ENCODE measurements at places on chromosomes 1 and 21. TPM values are rescaled to one million over a fixed set of nuclear protein-coding genes. Genes with fewer than 3 reads are reported as not detected.

- no peak overlapping the region for H3K4me3 ChIP-seq
- no peaks in the 10 kb centered on the region for H3K4me1 ChIP-seq
- no peak overlapping the region for H3K27ac ChIP-seq
- no peaks in the 10 kb centered on the region for H3K36me3 ChIP-seq
- DNase-seq, result peak; percentile 51
Observed at GRCh38 chr1:118928739-118929554, 59.2 kb downstream of the TBX15 start.

DNA sequence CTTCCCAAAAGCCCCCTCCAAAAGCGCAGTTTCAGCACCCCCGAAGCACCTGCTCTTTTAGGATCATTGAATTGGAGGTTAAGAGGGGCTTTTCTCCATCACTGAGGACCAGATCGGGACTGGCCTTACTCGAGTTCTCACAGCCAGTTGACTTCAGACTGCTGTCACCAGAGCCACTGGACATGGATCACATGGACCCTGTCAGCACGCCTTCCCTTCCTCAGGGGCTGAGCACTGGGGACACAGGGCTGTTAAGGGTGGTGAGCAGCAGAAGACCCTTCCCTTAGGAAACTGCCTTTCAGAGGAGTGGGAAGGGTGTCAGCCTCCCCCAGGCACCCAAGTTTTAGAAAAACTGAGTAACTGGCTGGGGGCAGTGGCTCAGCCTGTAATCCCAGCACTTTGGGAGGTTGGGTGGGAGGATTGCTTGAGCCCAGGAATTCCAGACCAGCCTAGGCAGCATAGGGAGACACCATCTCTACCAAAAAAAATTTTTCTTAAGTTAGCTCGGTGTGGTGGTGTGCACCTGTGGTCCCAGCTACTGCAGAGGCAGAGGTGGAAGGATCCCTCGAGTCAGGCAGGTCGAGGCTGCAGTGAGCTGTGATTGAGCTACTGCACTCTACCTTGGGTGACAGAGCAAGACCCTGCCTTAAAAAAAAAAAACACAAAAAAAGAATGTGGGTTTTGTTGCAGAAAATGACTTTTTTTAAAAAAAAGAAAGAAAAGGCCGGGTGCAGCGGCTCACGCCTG, 584 bp upstream of the FGR start:
- peaks cover 3% of the 10 kb centered on the region for H3K4me1 ChIP-seq
- peaks cover 19% of the 10 kb centered on the region for H3K27me3 ChIP-seq
- no peak for DNase-seq
- no peak overlapping the region for H3K4me3 ChIP-seq

DNA sequence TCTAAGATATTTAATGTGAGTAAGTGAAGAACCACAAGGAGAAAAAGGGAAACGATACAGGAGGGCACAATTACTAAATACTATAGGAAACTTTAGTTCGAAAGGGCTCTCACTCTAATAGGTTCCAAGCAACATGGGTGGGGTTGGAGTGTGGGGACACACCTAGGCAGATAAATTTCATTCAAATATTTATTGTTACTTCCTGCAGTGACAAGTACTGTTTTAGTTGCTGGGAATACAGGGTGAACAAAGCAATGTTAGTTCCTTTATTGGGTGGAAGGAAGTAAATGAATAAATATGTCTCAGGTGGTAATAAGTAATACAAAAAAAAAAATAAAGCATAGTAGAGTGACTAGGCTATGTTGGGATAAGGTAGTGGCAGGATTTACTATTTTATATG, 73.2 kb upstream of the B3GALT2 start:
- H3K4me1 ChIP-seq, result no peaks in the 10 kb centered on the region
- H3K36me3 ChIP-seq, result no peaks in the 10 kb centered on the region
- no peak overlapping the region for H3K27ac ChIP-seq

DNA sequence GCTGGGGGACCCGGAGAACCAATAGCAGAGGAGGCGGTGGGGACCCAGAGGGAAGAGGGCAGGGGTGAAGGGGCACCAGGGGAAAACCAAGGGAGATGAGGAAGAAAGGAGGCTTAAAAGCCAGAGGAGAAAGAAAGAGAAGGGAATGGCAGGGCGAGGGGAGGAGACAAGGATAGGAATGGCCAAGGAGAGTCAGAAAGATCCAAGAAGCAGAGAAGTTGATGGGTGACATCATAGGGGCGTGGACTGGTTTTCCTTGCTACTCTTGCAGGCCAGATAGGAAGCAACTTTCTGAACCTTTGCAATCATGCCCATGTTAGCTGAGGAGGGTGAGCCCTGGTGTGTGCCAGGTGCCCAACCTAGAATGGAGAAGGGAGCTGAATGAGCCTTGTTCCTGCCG, 5.4 kb downstream of the NPR1 start:
- H3K27me3 ChIP-seq, result peaks cover 9% of the 10 kb centered on the region
- H3K4me1 ChIP-seq, result peaks cover 3% of the 10 kb centered on the region
- H3K36me3 ChIP-seq, result no peaks in the 10 kb centered on the region
- DNase-seq, result no peak
- H3K4me3 ChIP-seq, result no peak overlapping the region

DNA sequence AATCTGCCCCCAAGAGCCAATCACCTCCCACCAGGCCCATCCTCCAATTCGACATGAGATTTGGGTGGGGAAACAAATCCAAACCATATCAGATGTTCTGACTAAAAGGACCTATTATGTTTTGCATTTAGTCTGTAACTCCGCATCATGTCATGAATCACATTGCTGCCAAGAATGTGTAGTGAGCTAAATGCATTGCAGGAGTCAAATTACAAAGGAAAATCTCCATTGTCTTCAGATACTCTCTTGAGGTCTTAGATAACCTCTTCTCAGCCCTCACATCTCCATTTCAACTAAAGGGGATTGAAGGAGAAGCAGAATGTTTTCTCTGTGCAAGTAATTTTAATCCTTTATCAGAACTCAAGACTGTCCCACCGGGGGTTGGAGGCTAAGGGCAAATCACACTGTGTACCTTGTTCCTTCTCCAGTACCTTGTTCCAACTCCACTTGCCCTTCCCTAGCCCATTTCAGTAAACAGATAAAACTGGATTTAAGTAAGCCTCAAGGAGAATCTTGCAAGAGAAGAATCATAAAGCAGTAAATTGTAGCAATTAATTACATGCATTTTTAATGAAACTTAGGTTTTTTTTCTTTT, 34.1 kb downstream of the EXTL2 start:
- no peak overlapping the region for H3K27ac ChIP-seq
- H3K4me3 ChIP-seq, result no peak overlapping the region
- no peak for DNase-seq
- no peaks in the 10 kb centered on the region for H3K27me3 ChIP-seq

- H3K36me3 ChIP-seq, result no peaks in the 10 kb centered on the region
- DNase-seq, result no peak
- no peaks in the 10 kb centered on the region for H3K27me3 ChIP-seq
Observed at GRCh38 chr1:241828463-241829021, 19.5 kb upstream of the EXO1 start.

DNA sequence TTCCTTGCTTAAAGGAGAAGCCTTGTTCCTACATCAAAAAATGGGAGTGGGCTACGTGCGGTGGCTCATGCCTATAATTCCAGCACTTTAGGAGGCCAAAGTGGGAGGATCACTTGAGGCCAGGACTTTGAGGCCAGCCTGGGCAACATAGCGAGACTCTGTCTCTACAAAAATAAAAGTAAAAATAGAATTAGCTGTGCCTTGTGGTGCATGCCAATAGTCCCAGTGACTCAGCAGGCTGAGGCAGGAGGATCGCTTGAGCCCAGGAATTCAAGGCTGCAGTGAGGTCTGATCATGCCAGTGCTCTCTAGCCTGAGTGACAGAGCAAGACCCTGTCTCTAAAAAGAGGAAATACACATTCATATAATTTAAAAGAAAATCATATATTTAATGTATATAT, 127.1 kb downstream of the C1orf21 start:
- H3K4me3 ChIP-seq, result no peak overlapping the region
- H3K27ac ChIP-seq, result no peak overlapping the region
- H3K36me3 ChIP-seq, result peaks cover 2% of the 10 kb centered on the region
- no peak for DNase-seq
- no peaks in the 10 kb centered on the region for H3K27me3 ChIP-seq

- no peaks in the 10 kb centered on the region for H3K36me3 ChIP-seq
- H3K27me3 ChIP-seq, result no peaks in the 10 kb centered on the region
- H3K4me3 ChIP-seq, result no peak overlapping the region
- no peak overlapping the region for H3K27ac ChIP-seq
Observed at GRCh38 chr1:72141875-72142274, 140.5 kb downstream of the NEGR1 start.

- H3K4me3 ChIP-seq, result no peak overlapping the region
- no peaks in the 10 kb centered on the region for H3K27me3 ChIP-seq
- no peak for DNase-seq
- peaks cover 30% of the 10 kb centered on the region for H3K4me1 ChIP-seq
- H3K27ac ChIP-seq, result no peak overlapping the region
Observed at GRCh38 chr1:25710583-25711347, 89.2 kb upstream of the SELENON start.

DNA sequence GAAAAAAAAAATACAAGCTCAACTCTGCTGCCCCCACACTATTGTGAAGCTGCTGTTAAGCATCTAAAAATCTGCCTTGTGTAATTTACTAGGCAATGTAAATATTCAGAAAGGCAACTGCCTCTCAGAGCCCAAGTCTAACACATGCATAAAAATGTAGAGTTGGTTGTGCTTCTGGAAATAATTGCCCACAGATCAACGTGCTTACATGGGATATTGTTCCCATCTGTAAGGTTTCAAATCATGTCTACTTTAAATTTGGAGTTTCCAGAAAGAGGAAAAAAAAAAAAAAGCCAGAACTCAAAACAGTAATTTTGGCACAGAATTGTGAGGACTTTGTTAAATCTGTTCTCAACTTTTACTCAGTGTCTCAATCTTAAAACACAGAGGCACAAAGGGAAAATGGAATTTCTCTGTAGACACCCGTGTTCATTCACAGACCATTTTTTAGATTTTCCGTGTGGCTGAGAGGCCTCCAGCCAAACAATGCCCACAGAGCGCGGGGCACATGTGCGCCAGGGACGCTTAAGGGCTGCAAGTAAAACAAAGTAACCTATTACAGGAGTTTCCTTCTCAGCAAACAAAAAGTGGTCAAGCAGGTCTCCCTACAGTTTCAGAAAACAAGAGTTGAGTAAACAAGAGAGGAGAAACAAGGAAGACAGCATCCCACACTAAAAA, 115.5 kb downstream of the RERE start:
- H3K27me3 ChIP-seq, result no peaks in the 10 kb centered on the region
- H3K27ac ChIP-seq, result peak overlapping the region; percentile 86
- H3K36me3 ChIP-seq, result no peaks in the 10 kb centered on the region
- peak overlapping the region; percentile 98 for H3K4me3 ChIP-seq
- no peak for DNase-seq

- no peak overlapping the region for H3K27ac ChIP-seq
- H3K27me3 ChIP-seq, result peaks cover 17% of the 10 kb centered on the region
- no peak for DNase-seq
- no peaks in the 10 kb centered on the region for H3K36me3 ChIP-seq
- peaks cover 5% of the 10 kb centered on the region for H3K4me1 ChIP-seq
Observed at GRCh38 chr1:179813626-179814545, 63.7 kb downstream of the TOR1AIP2 start.

GRCh38 chr1:199221371-199222150, 582.7 kb downstream of the PTPRC start:
- H3K4me3 ChIP-seq, result no peak overlapping the region
- DNase-seq, result no peak
- H3K27me3 ChIP-seq, result no peaks in the 10 kb centered on the region

DNA sequence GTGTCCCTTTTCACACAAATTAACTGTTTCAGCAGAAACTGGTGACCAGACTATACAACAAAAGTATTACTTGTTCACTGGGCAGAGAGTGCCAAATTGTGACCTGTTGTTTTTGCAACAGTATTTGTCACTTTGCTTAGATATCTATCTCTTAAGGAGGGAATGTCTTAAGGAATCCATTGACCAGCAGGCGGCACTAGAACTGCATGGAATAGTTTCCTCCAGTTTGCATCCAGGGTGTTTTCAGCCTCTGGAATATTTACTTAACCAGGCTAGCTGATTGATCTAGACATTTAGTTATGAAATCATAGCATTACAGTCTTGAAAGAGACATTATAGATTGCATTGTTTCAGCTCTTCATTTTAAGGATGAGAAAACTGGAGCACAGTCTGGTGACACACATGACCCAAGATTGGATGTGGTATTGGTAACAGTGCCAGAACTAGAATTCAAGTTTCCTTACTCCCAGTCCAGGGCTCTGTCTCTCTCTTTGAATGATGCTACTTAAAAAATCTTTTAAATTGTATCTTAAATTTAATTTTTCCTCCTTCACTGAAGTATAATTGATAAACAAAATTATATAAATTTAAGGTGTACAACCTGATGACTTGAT, 16.9 kb downstream of the RPTN start:
- DNase-seq, result peak; percentile 52
- H3K27me3 ChIP-seq, result no peaks in the 10 kb centered on the region
- H3K4me1 ChIP-seq, result no peaks in the 10 kb centered on the region
- H3K27ac ChIP-seq, result no peak overlapping the region
- H3K36me3 ChIP-seq, result no peaks in the 10 kb centered on the region

DNA sequence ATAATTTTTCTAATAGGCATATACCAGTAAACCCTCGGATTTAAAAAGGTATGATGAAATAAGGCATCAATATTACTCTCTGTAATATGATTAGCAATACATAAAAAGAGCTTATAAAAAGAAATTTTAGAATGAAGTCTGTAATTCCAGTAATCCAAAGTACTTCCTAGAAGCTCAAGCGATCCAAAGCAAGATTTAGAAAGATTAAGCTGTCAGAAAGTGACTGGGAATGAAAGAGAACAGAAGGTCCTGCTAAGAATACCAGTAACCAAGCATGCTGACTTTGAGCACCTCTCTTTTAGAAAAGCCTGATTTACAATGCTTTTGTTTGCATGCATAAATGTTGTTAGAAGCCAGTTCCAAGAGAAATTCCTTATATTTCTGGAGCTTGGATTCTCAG, 125.1 kb downstream of the GIPC2 start:
- no peak overlapping the region for H3K4me3 ChIP-seq
- H3K36me3 ChIP-seq, result no peaks in the 10 kb centered on the region
- H3K4me1 ChIP-seq, result no peaks in the 10 kb centered on the region
- no peak for DNase-seq
- H3K27ac ChIP-seq, result no peak overlapping the region

DNA sequence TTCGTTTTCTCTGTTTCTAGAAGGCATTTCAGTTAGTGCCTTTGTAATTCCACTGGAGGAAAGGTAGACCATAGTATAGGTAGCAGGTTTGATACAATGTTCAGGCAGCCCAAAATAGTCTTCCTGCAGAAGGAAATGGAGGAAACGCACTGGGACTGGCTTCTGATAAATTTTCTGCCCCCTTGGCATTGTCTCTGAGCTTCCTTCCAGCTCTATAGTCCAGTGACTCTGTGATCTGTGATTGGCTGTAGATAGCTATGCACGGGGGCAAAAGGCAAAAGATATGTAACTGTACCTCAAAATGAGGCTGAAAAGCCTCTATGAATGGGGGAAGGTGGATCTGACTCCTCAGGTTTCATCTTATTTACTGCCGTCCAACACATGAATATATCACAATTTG, 5.8 kb upstream of the MAGOH start:
- H3K36me3 ChIP-seq, result peaks cover 7% of the 10 kb centered on the region
- no peaks in the 10 kb centered on the region for H3K4me1 ChIP-seq
- no peaks in the 10 kb centered on the region for H3K27me3 ChIP-seq
- DNase-seq, result no peak

GRCh38 chr1:207298636-207299398, 22.7 kb upstream of the CD55 start:
- no peak overlapping the region for H3K27ac ChIP-seq
- no peaks in the 10 kb centered on the region for H3K27me3 ChIP-seq
- H3K4me3 ChIP-seq, result no peak overlapping the region
- DNase-seq, result no peak

The LENEP gene
- 1.3 TPM for total RNA-seq

The S100A9 gene
- total RNA-seq, result not detected

The COL16A1 gene
- total RNA-seq, result 7.9 TPM

The CTPS1 gene
- total RNA-seq, result 103 TPM

The TP53BP2 gene
- total RNA-seq, result 38.7 TPM

The RIMKLA gene
- 5.8 TPM for total RNA-seq

All from H1 (cell line).